ENCODE measurements at places on chromosomes 1 and 21. TPM values are rescaled to one million over a fixed set of nuclear protein-coding genes. Genes with fewer than 3 reads are reported as not detected.

GPR61 gene
- not detected for total RNA-seq

GRCh38 chr1:8718850-8719361 is 98.5 kb downstream of the RERE start:
- DNase-seq: no peak
- peaks cover 22% of the 10 kb centered on the region for H3K4me1 ChIP-seq
- H3K27ac ChIP-seq: no peak overlapping the region
- peaks cover 5% of the 10 kb centered on the region for H3K36me3 ChIP-seq

ECM1 gene
- total RNA-seq: 637 TPM

- no peaks in the 10 kb centered on the region for H3K27me3 ChIP-seq
- H3K36me3 ChIP-seq: no peaks in the 10 kb centered on the region
- no peak for DNase-seq
- peaks cover 5% of the 10 kb centered on the region for H3K4me1 ChIP-seq
- no peak overlapping the region for H3K4me3 ChIP-seq
These were observed 18.9 kb downstream of the HTR1D start for GRCh38 chr1:23198373-23198772.

DNA sequence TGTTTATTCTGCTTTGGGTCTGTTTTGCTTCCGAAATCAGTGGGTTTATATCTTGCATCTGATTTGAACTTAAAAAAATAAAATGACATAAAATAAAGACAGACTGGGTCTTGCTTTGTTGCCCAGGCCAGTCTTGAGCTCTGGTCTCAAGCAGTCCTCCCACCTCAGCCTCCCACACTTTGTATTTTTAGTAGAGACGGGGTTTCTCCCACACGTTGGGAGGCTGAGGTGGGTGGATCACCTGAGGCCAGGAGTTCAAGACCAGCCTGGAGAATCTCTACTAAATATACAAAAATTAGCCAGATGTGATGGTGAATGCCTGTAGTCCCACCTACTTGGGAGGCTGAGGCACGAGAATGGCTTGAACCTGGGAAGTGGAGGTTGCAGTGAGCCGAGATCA is 5.9 kb downstream of the ZYG11A start:
- H3K4me1 ChIP-seq: no peaks in the 10 kb centered on the region
- H3K27ac ChIP-seq: no peak overlapping the region
- H3K4me3 ChIP-seq: no peak overlapping the region
- peaks cover 2% of the 10 kb centered on the region for H3K27me3 ChIP-seq
- no peak for DNase-seq
- no peaks in the 10 kb centered on the region for H3K36me3 ChIP-seq

KRTAP21-2 gene
- not detected for total RNA-seq

- peaks cover 13% of the 10 kb centered on the region for H3K27me3 ChIP-seq
- no peak for DNase-seq
- no peak overlapping the region for H3K27ac ChIP-seq
- H3K4me3 ChIP-seq: no peak overlapping the region
- H3K4me1 ChIP-seq: no peaks in the 10 kb centered on the region
- no peaks in the 10 kb centered on the region for H3K36me3 ChIP-seq
These were observed 27.2 kb downstream of the CHD5 start for GRCh38 chr1:6152882-6153281.

TSACC gene
- total RNA-seq: not detected

TCHHL1 gene
- total RNA-seq: not detected

ADCY10 gene
- total RNA-seq: 0.31 TPM

PRAMEF5 gene
- total RNA-seq: not detected

NDUFV3 gene
- total RNA-seq: 28.1 TPM

LIN28A gene
- 107 TPM for total RNA-seq

IFNAR2 gene
- total RNA-seq: 21.3 TPM

GRCh38 chr1:45862008-45862407 is 58.6 kb downstream of the MAST2 start:
- H3K4me1 ChIP-seq: peaks cover 4% of the 10 kb centered on the region
- no peaks in the 10 kb centered on the region for H3K27me3 ChIP-seq
- no peak overlapping the region for H3K27ac ChIP-seq
- no peaks in the 10 kb centered on the region for H3K36me3 ChIP-seq
- no peak overlapping the region for H3K4me3 ChIP-seq

- no peak overlapping the region for H3K4me3 ChIP-seq
- no peak overlapping the region for H3K27ac ChIP-seq
- H3K27me3 ChIP-seq: peaks cover 8% of the 10 kb centered on the region
- DNase-seq: no peak
These were observed 8.1 kb downstream of the COL18A1 start for GRCh38 chr21:45412909-45413611.

DNA sequence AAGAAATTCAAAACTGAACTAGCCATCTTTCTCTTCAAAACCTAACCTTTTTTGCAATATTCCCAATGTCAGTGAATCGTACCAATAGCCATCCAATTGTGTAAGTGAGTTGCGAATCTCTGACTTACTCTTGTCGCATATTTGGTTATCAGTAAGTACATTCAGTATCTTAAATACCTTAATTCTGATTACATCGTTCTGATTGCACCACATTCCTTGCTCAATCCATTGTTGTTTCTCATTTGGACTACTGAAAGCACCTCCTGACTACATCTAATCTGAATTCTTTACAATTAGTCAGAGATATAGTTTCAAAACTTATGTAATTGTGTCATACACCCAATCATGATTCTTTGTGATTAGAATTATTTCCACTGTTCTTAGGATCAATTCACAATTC is 16.8 kb upstream of the BRINP3 start:
- H3K4me1 ChIP-seq: no peaks in the 10 kb centered on the region
- no peaks in the 10 kb centered on the region for H3K36me3 ChIP-seq
- H3K27ac ChIP-seq: no peak overlapping the region

- H3K36me3 ChIP-seq: no peaks in the 10 kb centered on the region
- H3K27me3 ChIP-seq: no peaks in the 10 kb centered on the region
- no peak overlapping the region for H3K27ac ChIP-seq
- DNase-seq: no peak
These were observed 43.8 kb downstream of the FAM78B start for GRCh38 chr1:166122873-166123466.

DNA sequence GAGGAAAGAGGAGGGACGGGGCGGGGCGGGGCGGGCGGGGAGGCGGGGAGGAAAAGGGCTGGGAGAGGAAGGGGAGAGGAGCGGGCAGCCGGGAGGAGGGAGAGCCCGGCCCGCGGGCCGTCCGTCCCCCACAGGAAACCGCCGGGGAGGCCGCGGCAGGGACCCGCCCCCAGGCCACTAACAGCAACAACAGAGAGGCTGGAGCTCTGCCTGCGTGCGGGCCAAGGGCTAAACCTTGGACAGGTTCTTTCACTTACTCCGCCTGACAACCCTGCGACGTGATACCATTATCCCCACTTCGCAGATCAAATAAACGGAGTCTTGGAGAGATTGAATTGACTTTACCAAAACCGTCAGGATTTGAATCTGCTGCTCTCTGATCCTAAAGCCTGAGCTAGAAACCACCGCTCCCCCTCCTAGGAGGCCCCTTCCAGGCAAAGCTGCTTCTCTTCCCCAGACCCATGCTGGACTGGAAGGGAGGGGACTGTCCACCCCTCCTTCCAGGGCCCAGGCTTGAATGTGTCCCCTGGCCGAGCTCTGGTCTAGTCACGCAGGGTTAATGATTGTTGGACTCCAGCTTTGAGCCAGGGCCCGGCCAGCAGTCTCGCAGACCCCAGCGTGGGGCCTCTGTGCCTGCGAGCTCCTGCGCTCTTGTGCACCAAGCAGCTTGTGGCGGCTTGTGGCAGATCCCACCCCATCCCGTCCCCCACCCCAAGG is at the start of gene EVA1B:
Gene EVA1B (minus strand): TSS at position 10 of the 717 bp plus-strand sequence. CDS start 608 bp downstream, outside the sequence.
- peaks cover 12% of the 10 kb centered on the region for H3K36me3 ChIP-seq
- H3K4me1 ChIP-seq: peaks cover 18% of the 10 kb centered on the region
- H3K27ac ChIP-seq: peak within 1 kb of the TSS; percentile 75
- DNase-seq: peak; percentile 79
- H3K27me3 ChIP-seq: peaks cover 12% of the 10 kb centered on the region

- H3K27me3 ChIP-seq: peaks cover 3% of the 10 kb centered on the region
- H3K36me3 ChIP-seq: peaks cover 8% of the 10 kb centered on the region
- H3K4me1 ChIP-seq: peaks cover 12% of the 10 kb centered on the region
- no peak for DNase-seq
- no peak overlapping the region for H3K27ac ChIP-seq
These were observed 5.1 kb downstream of the USP16 start for GRCh38 chr21:29029524-29029923.
